ENCODE measurements at places on chromosomes 4 and X.

- no peak for DNase-seq
These were observed 56.3 kb downstream of the ATP8A1 start for GRCh38 chr4:42600578-42600977.

DNA sequence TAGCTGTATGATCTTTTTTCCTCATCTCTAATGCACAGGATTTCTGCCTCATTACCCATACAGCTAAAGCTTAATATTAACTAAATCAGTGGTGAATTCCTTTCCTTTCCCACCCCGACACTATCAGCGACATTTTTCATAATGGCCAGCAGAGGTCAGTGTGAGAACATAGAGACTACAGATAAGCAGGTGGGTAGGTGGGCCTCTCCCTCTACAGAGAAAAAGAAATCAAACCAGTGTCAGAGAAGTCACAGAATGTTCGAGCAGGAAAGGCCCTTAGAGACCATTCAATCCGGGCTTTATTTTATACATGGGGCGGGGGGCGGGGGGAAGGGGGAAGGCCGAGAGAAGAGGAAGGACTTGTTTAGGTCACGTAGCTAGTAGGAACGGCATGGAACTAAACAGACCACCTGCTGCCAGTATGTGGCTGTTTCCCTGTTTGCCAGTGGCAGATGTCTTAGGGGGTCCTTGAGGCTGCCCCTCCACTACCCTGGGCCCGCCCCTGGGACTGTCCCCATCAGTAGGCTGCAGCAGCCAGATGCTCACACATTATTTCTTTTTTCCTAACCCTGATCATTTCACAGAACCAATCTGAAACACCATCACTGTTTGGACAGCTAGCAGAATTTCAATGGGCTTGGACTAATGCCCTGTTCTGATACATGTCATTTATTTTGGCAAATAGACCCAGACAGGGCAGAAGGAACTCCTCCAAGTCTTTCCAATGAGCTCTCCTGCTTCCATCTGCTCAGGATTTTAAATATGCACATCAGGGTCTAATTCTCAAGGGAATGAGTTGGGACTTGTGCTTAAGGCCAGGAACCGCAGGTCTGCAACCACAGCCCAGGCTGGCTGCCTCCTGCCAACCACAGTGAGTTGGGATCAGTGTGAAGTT, 133.4 kb downstream of the ATG4A start:
- DNase-seq: no peak

DNA sequence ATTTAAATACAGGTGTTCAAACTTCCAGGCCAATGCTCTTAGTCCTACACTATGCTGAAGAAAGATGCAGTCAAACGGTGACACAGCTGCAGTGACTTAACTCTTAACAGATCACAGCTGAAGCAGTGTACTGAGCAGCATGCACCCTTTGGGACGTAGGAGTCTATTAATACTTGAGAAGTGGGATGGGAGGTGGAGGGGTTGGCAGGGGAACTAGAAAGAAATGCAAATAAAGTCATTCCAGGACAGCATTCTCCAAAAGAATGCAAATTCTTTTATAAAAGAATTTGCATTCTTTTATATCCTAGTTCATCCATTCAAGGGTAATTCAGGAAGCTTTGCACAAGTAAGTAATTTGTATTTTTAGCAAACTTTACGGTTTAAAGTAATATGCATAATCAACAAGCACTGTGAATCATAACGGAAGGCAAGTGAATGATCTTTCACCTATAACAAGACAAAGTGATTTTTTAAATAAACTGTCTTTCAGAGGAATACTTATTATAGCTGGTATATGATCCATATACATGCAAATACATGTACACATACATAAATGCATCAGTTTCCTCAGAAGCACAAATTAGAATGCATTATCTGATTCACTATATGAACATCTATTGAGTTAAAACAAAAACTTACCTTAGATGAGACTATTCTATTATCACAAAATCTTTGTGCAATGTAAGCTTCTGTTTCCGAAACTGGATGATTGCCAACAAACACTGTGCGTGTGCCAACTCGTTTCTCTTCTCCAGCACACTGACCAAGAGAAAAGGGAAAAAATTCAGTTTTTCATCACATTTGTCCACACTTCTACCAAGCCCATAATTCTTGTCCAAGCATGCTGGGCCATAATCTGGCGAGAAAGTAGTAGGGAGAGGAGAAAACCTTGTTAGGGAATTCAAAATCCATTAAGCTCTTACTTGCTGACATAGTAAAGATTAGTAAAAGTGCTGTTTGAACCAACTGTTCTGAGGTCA, 106.5 kb downstream of the ATP11C start:
- no peak for DNase-seq

DNA sequence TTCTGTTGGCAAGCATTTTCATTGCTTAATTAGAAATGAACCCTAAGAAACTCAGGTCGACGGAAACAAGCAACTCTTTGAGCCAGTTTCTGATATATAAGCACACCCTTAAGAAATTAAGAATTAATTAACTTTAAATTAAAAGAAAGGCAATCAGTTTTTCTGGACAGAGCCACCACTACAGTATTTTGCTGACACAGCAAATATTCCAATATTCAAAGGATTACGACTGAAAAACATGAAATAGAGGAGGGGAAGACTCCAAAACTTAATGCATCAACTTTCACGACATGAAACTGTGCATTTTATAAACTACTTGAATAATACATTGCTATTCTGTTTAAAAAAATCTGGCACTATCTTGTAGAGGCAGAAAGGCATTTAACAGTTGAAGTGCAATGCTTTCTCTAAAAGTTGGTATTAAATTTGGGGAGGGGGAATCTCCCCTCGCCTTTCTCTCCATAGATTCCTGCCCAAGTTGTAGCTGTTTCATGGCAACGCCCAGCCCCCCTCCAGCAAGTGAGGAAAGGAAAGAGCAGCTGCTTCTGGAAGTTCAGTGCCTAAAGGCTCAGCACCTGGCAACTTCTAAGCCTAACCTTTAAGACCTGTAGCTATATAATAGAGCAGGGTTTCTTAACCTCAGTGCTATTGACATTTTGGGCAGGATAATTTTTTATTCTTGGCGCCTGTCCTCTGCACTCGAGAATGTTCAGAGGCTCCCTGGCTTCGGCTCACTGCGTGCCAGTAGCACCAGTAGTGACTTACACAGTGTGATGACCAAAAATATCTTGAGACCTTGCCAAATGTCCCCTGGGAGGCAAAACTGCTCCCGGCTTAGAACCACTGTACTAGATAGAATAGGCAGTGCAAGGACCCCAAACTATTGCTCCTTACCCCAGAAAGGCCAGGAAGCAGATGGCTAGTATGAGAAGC, 6.7 kb upstream of the ZCCHC18 start:
- no peak for DNase-seq

GRCh38 chr4:6767748-6768538, 14.6 kb upstream of the KIAA0232 start:
- no peak for DNase-seq

DNA sequence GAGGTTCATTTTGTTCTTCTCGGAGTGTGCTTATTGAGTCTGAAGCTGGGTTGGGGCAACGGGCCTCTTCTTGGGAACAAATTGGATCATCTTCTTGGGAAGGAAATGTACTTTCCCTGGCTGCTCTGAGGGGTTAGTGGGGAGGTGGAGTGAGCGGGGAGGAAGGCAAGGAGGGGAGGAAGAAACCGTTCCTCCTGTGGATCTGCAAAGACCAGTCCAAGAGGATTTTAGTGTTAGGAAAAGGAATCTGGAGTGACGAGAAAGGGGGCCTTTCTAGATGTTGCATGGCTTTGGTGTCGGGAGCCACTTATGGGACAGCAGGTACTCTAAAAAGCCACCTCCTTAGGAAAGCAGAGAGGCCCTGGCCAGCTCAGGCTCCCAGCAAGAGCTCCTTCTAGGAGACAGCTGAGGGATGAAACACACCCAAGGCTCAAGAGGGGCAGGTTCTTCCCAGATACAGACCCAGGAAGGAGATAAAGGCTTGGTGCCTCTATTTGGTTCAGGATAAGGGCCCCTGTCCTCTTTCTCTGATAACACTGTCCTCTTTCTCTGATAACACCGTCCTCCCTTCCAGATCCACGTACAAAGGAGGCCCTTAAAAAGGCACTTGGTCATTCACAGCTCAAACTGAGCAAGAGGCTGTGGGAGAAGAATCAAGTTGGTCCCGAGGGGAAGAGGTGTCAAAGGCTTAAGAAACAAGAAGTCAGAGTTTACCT, 451 bp downstream of the SOD3 start:
- DNase-seq: no peak

DNA sequence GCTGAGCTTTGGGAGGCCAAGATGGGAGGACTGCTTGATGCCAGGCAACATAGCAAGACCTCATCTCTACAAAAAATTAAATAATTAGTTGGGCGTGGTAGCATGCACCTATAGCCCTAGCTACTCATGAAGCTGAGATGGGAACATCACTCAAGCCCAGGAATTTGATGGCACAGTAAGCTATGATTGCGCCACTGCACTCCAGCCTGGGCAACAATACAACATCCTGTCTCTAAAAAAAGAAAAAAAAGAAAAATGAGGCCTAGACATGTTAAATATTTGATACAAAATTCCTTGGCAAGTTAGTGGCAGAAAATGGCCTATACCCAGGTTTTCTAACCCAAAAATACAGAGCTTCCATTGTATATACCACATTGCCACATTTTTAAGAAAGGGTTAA, 88.1 kb upstream of the MAB21L2 start:
- DNase-seq: no peak

DNA sequence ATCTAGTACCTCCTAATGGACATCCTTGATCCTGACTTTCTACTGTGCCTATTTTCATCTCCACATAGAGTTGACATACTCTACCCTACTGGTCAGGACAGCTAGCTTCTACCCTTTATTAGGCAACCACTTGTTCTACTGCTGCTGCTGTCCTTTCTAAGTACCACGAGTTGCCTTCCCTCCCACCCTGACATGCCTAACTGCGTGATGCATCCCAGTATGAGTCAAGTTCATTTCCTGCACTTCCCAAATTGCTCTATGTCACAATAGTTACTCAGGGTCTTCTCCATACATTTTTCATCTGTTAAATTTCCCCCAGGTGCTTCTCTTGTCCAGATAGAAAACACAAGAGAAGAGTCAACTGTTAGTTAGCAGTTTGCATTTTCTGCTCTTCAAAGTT, 133.4 kb downstream of the TBC1D19 start:
- no peak for DNase-seq

- no peak for DNase-seq
These were observed 272.3 kb upstream of the DIPK2B start for GRCh38 chrX:45472968-45473367.

GRCh38 chr4:110900213-110900769, 277.4 kb upstream of the PITX2 start:
- no peak for DNase-seq

DNA sequence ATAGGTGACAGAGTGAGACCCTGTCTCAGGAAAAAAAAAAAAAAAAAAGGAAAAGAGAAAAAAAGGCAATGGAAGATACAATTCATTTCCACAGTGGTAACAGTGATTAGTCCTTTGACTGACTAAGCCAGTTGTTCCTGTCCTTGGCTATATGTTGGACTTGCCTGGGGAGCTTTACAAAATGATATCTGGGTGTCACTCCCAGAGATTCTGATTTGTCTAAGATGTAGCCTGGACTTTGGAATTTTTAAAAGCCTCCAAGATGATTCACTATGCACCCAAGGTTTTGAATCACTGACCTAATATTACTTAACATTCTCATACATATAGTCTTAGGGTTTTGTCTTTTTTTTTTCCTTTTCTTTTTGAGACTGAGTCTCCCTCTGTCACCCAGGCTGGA, 16.9 kb downstream of the HELQ start:
- DNase-seq: no peak

GRCh38 chr4:48896845-48897244, 9.7 kb downstream of the OCIAD2 start:
- DNase-seq: no peak

- DNase-seq: no peak
These were observed 17.5 kb downstream of the TRAPPC2 start for GRCh38 chrX:13716905-13717304.

DNA sequence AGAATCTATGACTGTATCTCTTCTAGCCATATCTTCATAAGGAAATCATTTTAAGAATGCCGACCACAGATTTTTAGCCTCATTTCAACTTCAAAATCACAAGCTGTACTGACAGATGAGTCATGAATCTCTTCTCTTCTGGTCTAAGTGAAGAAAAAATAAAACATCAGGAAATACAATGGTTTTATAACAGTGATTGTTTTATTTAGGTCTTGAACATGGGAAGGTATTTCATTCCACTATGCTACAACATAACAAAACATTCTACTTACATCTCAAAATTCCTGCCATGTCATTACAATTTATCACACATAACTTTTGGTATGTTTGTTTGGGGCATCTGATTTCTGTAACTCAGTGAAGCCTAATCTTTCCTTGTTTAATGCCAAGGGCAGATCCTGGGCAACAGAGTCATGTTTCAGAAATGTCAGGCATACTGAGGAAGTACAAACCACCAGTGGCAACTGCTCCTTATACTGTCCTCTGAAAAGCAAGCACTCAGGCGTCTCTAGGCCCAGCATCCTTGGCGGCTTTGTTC, 325.0 kb downstream of the PDHA2 start:
- no peak for DNase-seq
